ENCODE measurements at places on chromosomes 12 and 14. TPM values are rescaled to one million over a fixed set of nuclear protein-coding genes. Genes with fewer than 3 reads are reported as not detected.

E2F7 gene
- 6.3 TPM for total RNA-seq

RD3L gene
- total RNA-seq: not detected

APOF gene
- not detected for total RNA-seq

STYK1 gene
- total RNA-seq: 0.11 TPM
